ENCODE measurements at places on chromosomes 6 and 20. TPM values are rescaled to one million over a fixed set of nuclear protein-coding genes. Genes with fewer than 3 reads are reported as not detected.
A peak's percentile ranks its signal among the peaks of the same experiment; 100 is the strongest.

DNA sequence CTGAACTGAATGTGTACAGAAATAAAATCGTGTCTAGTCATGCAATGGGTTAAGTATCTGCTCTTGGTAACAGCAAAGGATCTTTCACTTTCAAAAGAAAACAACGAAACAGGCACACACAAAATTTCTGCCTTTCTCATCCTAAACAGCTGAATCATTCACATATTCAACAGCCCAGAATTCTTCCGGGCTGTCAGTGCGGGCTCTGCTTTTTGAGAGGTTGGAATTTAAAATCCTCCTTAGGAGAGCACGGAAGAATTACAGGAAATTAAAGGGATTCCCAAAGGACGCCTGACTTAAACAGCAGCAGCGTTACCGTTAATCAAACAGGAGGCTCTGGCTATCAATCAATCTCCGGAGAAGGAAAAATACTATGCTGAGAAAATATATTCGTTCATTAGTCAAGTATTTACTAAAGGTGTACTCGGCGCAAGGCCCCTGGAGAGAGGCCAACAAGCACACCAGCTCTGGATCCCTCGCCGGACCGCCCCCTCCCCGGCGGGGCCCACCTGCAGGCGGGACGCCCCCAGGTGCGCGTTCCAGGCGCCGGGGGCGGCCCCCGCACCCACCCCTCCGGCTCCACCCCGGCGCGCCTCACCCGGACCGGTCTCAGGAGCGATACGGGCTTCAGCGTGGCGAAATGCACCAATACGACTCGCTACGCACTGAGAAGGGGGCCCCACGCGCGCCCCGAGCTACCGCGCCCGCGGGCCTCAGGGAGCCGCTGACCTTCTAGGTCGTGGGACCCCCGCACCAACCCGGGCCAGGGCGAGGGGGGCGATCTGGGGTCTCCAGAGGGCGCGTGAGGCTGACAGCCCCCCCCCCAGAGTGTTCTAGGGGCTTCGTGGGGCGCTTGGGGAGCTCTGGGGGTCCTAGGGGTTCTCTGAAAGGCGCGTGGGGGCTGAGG, 1.0 kb downstream of the NAPB start:
- no peaks in the 10 kb centered on the region for H3K27me3 ChIP-seq
- H3K27ac ChIP-seq: peak overlapping the region; percentile 98
- peaks cover 49% of the 10 kb centered on the region for H3K4me1 ChIP-seq
- H3K4me3 ChIP-seq: peak overlapping the region; percentile 99
- no peaks in the 10 kb centered on the region for H3K36me3 ChIP-seq

DNA sequence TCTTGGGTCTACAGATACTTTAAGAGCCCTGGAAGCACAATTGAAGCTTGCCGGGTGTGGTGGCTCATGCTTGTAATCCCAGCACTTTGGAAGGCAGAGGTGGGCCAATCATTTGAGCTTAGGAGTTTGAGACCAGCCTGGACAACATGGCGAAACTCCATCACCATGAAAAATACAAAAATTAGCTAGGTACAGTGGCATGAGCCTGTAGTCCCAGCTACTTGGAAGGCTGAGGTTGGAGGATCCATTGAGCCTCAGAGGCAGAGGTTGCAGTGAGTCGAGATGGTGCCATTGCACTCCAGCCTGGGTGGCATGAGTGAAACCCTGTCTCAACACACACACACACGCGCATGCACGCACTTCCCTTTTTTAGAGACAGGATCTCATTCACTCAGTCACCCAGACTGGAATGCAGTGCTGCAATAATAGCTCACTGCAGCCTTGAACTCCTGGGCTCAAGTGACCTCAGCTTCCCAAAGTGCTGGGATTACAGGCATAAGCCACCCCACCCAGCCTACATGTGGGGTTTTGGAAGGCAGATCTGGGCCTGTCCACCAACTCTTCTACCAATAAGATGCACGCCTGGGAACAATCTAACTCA, 182.5 kb upstream of the JARID2 start:
- no peak for DNase-seq
- H3K27ac ChIP-seq: no peak overlapping the region
- no peaks in the 10 kb centered on the region for H3K27me3 ChIP-seq
- no peaks in the 10 kb centered on the region for H3K36me3 ChIP-seq
- H3K4me3 ChIP-seq: no peak overlapping the region

DNA sequence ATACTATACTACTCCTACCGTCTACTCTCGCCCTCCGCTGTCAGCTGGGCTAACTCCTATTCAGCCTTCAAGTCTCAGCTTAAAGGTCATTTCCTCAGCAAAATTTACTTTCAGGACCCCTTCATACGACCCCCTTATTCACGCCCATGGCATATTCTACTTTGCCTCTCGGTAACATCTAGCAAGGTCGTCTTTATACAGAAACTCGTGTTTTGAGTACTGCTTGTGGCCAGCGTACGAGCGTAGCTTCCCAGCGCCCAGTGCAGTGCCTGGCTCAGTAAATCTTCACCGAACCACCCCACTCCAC, 546 bp downstream of the CRNKL1 start:
- H3K4me1 ChIP-seq: peaks cover 17% of the 10 kb centered on the region
- H3K27ac ChIP-seq: peak overlapping the region; percentile 98
- peaks cover 27% of the 10 kb centered on the region for H3K36me3 ChIP-seq
- peak overlapping the region; percentile 99 for H3K4me3 ChIP-seq

DNA sequence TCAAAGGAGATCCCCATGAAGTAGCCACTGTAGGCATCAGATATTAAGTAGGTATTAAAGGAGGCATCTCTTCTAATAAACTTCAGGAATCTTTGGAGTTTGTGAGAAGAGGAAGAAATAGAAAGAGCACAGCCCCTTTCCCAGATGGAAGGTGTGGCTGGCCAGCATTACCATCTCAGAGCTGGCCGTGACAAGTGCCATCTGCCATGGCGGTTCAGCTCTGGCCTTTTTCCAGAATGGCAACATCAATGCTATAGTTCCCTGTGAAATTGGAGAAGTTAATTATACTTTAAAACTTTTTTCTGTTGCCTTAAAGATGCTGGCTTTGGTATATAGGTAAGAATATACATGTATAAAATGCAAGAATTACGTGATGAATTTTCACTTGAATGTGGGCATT, 51.9 kb upstream of the MCUR1 start:
- H3K27ac ChIP-seq: no peak overlapping the region
- no peaks in the 10 kb centered on the region for H3K36me3 ChIP-seq
- no peak for DNase-seq

GRCh38 chr20:63073738-63074065, 66.9 kb upstream of the BHLHE23 start:
- H3K4me1 ChIP-seq: no peaks in the 10 kb centered on the region
- H3K27ac ChIP-seq: no peak overlapping the region
- H3K27me3 ChIP-seq: peaks cover 34% of the 10 kb centered on the region
- no peak for DNase-seq

DNA sequence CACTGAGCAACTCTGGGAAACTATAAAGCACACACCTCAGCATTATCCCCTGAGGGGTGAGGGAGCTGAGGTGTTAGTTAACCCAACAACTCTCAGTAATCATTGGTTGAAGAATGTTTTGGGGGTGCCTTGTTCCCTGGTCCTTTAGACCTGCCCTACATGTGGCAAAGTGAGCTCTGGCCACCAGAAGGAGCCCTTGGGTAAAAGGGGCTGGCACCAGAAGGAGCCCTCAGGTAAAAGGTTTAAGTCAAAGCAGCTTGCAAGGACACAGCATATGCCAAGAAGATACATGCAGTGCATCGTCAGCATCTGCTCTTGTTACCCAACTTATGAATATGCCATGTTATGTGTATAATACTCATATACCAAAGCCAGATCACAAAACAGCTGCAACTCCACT, 1081.7 kb downstream of the KIF16B start:
- H3K27me3 ChIP-seq: no peaks in the 10 kb centered on the region
- no peaks in the 10 kb centered on the region for H3K36me3 ChIP-seq
- H3K4me3 ChIP-seq: no peak overlapping the region
- H3K4me1 ChIP-seq: no peaks in the 10 kb centered on the region
- no peak overlapping the region for H3K27ac ChIP-seq

DNA sequence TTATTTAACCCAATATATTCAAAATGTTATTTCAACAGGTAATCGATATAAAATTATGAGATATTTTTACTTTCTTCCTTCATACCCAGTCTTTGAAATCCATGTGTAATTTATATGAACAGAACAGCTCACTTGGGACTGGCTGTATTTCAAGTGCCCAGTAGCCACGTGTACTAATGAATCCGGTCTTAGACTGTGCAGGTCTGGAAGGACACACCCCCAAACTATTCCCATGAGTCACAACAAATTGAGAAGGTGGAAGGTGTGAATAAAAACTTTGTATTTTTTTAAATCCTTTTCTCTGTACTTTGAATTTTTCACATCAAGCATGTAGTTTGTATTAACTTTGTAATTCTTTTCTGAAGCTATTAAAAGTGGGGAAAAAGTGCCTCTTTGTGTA, 2.8 kb downstream of the UNC5CL start:
- H3K27me3 ChIP-seq: no peaks in the 10 kb centered on the region
- H3K36me3 ChIP-seq: no peaks in the 10 kb centered on the region

- no peak overlapping the region for H3K27ac ChIP-seq
- H3K4me3 ChIP-seq: no peak overlapping the region
- DNase-seq: no peak
- H3K27me3 ChIP-seq: peaks cover 26% of the 10 kb centered on the region
- H3K4me1 ChIP-seq: peaks cover 3% of the 10 kb centered on the region
- H3K36me3 ChIP-seq: peaks cover 2% of the 10 kb centered on the region
Observed at GRCh38 chr6:166173281-166173951, 5.8 kb upstream of the TBXT start.

DNA sequence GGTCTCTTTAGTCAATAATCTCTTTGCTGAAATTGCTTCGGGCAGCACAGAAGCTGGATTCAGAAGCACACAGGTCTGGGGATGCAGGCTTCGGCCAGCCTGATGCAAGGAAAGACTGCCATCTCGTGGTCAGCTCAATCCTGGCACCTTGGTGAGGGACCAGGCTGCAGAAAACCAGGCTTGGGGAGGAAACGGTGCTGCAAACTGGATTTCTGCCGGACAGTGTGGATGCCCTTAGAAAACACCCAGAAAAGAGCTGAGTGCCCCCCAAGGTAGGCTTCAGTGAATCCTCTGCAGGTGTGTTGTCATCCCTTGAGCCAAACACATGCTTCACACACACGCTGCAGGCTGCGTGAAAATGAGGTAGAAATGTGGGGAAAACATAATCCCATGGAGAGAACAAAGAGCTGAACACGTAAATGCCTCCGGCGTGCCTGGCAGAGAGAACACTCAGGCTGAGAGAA, 89.8 kb upstream of the PAX1 start:
- peak; percentile 46 for DNase-seq
- no peak overlapping the region for H3K27ac ChIP-seq
- H3K4me3 ChIP-seq: no peak overlapping the region
- H3K27me3 ChIP-seq: peaks cover 15% of the 10 kb centered on the region
- H3K36me3 ChIP-seq: no peaks in the 10 kb centered on the region

Gene NR2E1
- total RNA-seq: not detected

- H3K36me3 ChIP-seq: peaks cover 34% of the 10 kb centered on the region
- H3K4me3 ChIP-seq: no peak overlapping the region
- H3K27ac ChIP-seq: peak overlapping the region; percentile 31
Observed at GRCh38 chr20:35049776-35050352, 42.7 kb downstream of the TRPC4AP start.

Gene CCDC170
- not detected for total RNA-seq

DNA sequence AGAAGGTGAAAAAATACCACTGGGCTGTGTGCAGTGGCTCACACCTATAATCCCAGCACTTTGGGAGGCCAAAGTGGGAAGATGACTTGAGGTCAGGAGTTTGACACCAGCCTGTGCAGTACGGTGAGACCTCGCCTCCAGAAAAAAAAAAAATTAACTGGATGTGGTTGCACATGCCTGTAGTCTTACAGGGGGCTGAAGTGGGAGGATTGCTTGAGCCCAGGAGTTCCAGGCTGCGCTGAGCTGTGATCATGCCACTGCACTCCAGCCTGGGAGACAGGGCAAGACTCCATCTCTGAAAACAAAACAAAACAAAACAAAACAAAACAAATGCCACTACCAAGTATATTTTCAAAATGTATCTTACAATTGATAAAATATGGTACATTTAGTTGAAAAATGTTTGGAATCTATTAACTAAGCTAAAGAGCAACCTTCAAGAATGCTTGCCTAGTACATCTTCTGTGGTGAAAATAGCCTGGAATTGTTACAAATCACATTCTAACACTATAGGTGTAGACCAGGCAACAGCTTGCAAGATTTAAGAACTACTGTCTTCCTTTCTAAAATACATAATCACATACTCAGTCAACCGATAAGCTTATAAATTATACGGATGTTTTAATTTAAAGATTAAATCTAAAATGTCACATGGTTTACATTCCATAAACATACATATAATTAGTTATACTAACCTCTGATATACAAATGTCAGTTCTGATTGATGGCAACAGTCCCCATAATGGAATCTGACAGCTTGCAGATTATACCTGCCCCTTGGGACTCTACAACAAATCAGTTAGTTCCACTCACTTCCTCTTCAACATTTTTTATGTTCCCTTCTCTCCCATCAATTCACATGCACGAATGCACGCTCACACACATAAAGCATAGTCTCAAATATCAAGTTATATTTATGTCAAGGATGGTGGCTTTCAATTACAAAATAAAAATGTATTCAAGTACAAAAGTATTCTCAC, 150.8 kb downstream of the ASCC3 start:
- no peak overlapping the region for H3K27ac ChIP-seq
- no peaks in the 10 kb centered on the region for H3K36me3 ChIP-seq
- DNase-seq: no peak
- H3K4me3 ChIP-seq: no peak overlapping the region

DNA sequence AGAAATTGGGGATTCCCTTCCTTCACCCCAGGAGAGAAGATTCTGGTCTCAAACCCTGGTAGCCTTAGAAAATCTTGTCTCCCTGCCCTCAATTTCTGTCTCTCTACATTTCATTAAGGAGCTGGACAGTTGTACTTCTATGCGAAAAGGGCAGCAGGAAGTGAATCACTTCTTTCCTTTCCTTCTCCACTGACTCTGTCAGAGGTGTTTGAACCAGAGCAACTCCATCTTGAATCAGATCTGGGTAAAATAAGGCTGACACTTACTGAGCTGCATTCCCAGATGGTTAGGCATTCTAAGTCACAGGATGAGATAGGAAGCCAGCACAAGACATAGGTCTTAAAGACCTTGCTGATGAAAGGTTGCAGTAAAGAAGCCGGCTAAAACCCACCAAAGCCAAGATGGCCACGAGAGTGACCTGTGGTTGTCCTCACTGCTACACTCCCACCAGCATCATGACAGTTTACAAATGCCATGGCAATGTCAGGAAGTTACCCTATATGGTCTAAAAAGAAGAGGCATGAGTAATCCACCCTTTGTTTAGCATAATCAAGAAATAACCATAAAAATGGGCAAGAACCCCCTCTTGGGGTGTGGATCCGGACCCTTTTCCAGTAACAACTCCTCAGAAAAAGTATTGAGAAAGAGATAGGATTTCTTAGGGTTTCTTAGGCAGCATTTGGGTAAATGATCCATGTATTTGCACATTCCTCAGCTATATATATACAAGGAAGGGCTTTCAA, 95.8 kb upstream of the PLCB4 start:
- no peaks in the 10 kb centered on the region for H3K36me3 ChIP-seq
- no peak for DNase-seq
- H3K4me3 ChIP-seq: no peak overlapping the region
- H3K27me3 ChIP-seq: no peaks in the 10 kb centered on the region
- H3K27ac ChIP-seq: no peak overlapping the region

- no peak for DNase-seq
- H3K4me1 ChIP-seq: peaks cover 90% of the 10 kb centered on the region
Observed at GRCh38 chr6:25008707-25009392, 73.1 kb upstream of the RIPOR2 start.

Measured in activated T-cell treated with anti-CD3 and anti-CD28 coated beads, Interleukin-2, amount 50 U/mL, for 72 hours (primary cell).